ENCODE measurements at places on chromosomes 7 and 10.

DNA sequence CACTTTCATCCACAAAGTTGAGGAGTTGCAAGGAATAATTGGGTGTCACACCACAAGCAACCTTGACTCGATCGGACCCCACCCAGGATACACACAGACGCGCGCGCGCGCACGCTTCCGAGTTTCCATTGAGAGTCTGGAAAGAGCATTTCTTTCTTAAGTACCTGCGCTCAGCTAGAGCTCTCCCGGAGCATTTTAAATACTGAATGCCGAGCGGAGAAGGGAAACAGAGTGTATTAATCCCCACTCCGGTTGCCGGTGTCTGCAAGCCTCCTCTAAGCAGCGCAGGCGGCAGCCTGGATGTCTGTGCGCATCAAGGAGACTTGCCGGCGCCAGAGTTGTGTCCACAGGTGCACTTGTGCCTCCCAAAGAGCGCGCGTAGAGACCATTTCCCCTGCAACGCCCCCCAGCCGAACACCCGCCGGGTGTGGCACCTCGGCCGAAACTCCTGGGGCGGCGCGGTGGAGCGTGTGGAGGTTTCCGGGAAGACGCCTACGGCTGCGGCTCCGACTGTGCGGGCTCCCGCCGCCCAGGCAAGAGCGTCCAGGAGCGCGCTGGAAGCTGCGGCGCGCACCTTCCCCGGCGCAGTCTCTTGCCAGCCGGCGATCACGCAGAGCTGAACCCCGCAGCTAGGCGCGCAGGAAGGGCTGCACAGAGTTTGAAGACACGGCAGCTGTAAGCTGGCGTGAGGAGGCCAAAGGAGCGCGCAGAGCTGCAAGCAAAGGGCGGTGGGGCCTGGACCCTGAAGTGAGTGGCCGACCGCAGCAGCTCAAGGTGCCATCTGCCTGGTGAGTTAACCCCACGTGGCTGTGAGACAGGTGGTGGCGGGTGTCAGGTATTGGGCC lies 1.1 kb upstream of the FEZF1 start:
- no peak for DNase-seq

GRCh38 chr7:154913638-154914307 lies 89.2 kb downstream of the PAXIP1 start:
- DNase-seq = peak; percentile 84

DNA sequence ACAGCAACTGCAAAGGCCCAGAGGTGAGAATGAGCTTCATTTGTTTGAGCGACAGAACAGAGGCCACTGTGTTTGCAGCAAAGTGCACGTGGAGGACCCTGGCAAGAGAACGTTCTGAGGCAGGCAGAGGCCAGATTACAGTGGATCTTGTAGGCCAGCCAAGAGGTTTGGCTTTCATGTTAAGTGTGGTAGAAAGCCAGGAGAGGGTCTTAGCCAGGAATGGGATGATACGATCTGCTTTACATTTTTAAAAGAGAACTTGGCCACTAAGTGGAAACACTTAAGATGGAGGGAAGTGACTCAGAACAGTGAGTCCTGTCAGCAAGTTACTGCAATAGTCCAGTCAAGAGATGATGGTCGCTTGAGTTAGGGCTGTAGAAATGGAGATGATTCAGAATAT lies 4.6 kb downstream of the CCDC136 start:
- no peak for DNase-seq

- DNase-seq = no peak
These were observed 8.6 kb downstream of the TMEM168 start for GRCh38 chr7:112781558-112781957.

- DNase-seq = no peak
These were observed 31.3 kb downstream of the C10orf105 start for GRCh38 chr10:71688256-71688655.

GRCh38 chr7:128407233-128407589 lies 2.6 kb downstream of the IMPDH1 start:
- no peak for DNase-seq

GRCh38 chr10:86658751-86659150 lies 4.4 kb downstream of the OPN4 start:
- no peak for DNase-seq

- DNase-seq = no peak
These were observed 64.9 kb downstream of the TBXAS1 start for GRCh38 chr7:139893999-139894398.

DNA sequence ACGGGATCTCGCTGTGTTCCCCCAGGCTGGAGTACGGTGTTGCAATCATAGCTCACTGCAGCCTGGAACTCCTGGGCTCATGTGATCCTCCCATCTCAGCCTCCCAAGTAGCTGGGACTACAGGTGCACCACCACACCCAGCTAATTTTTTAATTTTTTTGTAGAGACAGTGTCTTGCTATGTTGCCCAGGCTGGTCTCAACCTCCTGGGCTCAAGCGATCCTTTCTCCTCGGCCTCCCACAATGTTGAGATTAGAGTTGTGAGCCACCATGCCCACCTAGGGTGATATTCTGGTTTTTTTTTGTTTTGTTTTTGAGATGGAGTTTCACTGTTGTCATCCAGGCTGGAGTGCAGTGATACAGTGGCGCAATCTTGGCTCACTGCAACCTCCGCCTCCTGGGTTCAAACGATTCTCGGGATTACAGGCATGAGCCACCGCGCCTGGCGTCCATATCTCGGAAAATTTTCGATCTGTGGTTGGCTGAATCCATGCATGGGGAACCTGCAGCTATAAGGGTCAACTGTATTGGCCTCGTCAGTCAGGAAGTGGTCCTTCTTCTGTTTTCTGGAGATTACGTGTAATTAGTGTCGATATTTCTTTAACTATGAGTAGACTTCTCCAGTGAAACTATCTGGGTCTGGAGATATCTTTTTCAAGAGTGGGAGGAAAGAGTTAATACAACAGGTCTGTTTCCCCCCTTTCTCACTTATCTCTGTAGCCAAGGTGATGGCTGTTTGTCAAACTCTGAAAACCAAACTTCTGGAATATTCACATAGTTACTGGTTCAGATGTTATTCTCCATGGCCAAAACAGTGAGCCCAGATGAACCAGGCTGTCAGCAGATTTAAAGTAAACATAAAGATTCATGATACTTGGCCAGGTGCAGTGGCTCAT lies 21.0 kb upstream of the FIS1 start:
- DNase-seq = no peak

DNA sequence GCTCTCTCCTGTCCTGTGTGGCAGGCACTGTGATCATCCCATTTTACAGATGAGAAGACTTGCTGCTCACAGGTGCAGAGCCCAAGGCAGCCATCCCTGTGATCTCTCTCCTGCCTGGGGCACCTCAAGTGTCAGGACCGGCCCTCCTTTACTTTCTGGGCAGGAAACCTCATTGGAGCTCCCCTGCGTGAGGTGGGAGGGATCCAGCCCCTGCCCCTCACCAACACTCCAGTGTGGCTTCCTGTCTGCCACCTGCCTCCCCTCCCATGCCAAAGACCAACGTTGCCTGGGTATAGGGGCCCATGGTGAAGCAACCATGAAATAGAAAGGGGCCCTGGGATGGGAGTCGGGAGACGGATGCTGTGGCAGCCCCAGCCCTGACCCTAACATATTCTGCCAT lies 91.2 kb upstream of the MYL10 start:
- DNase-seq = no peak

GRCh38 chr7:51366930-51367613 lies 50.5 kb upstream of the COBL start:
- DNase-seq = no peak

- DNase-seq = no peak
These were observed 41.7 kb downstream of the PPP1R3C start for GRCh38 chr10:91590904-91591796.

DNA sequence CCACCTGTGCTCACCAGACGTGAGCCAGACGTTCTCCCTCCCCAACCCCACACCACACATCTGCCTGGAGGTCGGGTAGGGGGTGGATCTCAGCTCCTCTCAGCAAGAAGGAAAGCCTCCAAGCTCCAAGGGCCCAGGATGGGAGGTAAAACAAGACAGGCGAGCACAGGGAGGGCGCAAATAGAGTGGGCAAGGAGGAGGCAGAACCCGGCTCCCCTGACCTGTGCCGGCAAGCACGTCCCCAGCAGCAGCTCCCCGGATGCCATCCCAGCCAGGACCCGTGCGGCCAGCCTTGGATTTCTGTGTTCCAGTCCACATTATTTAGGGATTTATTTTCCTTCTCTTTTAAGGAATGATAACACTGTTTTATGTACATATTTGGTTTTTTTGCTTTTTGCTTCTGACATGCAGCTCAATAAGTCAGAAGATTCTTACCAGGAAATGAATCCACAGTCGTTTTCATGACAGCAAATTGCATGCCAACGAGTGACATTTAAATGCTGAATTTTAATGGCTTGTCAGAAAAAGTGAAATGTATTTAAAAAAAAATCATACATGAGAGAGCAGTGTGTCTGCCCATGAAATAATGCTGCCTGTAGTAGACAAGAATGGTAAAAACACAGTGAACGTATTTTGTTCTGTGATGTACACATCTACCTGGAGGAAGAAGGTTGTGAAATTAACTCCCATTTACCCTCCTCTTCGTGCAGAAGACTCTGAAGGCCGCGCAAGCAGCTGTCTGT lies 276.5 kb downstream of the PTPRN2 start:
- DNase-seq = no peak

GRCh38 chr10:95716466-95716865 lies 22.7 kb upstream of the TCTN3 start:
- DNase-seq = no peak
